ENCODE measurements at places on chromosomes 3 and 15.

DNA sequence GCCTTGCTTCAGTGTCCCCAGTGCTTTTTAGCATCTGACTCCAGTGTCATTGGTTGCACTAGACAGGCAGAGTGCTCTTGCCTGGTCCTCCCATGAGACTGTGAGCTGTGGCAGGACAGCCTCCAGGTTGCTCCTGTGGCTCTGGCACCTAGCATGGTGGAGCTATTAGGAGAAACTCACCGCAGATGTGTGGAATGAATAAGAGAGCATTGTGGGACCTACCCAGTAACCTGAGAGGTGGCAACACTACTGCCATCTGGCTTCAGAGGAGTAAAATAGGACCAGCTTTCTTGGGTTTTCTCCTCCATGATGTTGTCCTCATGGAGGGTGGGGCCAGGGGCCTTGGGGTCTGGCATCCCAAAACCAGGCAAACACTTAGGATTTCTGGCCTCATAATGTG, 183.6 kb downstream of the EPHB1 start:
- no peak for DNase-seq

GRCh38 chr15:89863918-89864317, 29.9 kb downstream of the AP3S2 start:
- no peak for DNase-seq

GRCh38 chr3:157127831-157128767, 31.8 kb downstream of the CCNL1 start:
- DNase-seq: no peak

DNA sequence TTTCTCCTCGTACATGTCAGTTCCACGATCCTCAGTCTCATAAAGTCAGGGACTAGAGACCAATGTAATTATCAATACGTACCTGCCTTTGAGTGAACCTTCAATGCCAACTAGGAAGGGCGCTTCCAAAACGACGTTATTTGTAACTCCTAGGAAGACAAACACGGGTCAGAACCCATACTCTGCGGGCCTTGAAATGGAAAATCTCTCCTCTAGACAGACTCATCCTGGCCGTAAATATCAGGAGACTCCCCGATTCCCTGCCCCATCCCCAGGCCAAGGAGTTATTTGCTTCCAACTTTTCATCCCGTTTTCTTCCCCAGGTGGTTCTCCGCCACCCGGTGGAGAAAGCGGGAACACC, 578 bp downstream of the OIP5 start:
- peak; percentile 56 for DNase-seq

GRCh38 chr15:64024172-64025050, 21.9 kb downstream of the DAPK2 start:
- no peak for DNase-seq

DNA sequence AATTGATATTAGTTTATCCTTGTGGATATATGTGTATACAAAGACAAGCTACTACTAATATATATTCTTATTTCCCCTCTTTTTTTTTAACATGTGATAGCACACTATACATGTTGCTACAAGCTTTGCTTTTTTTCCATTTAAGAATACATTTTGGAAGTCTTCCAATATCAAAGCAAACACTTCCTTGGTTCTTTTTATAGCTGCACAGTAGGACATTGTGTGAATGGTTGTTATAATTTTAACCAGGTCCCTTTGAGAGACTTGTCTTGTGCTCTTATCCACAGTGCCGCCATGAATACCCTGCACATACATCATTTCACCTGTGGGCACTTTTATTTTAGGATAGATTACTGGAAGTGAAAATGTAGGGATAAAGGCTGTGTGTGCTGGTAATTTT, 88.7 kb downstream of the CACNA2D3 start:
- DNase-seq: no peak

DNA sequence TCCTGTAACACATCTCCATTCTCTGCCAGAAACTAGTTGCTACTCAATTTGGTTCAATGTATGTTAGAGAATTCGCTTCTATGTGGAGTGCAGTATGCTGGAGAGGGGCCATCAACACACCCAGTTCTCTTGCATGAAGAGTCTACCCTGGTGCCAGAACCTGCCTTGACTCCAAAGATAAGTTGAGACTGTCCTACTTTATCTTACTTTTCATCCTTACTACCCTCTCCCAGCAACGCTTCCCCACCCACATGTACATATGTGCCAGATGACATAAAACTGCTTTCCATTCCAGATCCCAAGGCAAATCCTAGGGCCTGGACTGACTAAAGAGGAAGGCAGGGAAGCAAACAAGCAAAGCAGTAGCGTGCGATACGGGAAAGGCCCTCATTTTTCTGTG, 442.6 kb upstream of the THRB start:
- no peak for DNase-seq

DNA sequence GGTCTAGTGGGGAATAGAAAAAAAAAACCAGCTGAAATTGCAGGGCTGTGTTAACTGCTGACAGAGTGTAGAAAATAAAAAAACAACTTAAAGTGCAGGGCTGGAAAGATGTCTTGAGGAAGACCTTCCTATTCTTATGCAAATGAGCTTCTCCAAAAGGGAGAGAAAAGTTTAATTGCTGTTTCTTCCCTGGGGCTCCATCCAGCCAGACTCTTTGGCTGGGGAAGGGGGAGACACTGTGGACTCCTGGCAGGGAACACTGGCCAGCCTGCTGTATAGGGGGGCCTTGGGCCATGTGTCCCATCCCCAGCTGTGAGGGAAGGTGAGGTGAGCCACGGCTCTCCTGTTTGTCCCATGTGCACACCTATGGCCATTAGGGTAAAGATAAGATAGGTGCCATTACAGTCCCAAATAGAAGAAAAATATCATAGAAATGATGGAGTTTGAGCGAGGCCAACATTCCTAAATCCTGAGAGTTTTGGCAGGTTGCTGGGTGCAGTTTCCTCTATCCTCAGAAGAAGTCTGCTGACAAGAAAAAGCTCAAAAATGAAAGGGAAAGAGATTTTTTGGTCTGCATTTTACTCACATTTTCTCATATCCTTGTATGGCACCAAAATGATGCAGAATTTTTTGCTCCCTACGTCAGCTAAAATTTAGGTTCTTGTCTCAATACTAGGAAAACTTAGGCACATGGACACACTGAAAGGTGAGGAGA, 901.7 kb downstream of the PLOD2 start:
- no peak for DNase-seq

DNA sequence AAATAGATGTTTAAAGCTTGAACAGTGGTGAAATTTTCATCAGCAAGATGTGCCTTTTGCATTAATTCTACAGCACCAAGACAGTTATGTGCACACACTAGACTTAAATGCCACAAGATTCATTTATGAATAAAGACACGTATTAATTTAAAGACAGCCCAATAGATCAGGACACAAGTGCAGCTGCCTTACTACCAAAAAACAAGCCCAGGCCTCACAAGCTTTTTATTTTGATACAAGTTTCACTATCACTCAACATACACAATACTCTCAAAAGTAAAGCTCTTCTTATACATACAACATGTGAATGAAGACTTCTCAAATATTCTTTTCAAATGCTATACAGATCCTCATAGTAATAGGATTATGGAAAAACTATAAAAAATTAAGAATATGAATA, 2.4 kb downstream of the ACAP2 start:
- DNase-seq: no peak

Measured in left colon (tissue), 2 donors.